ENCODE measurements at places on chromosomes 5 and 9.
A peak's percentile ranks its signal among the peaks of the same experiment; 100 is the strongest.

- peak overlapping the region; percentile 52 for H3K27ac ChIP-seq
- H3K4me3 ChIP-seq = no peak overlapping the region
- no peaks in the 10 kb centered on the region for H3K27me3 ChIP-seq
- H3K4me1 ChIP-seq = no peaks in the 10 kb centered on the region
Observed at GRCh38 chr9:97480174-97480573, 21.3 kb upstream of the TMOD1 start.

- H3K4me1 ChIP-seq = peaks cover 18% of the 10 kb centered on the region
- no peak overlapping the region for H3K27ac ChIP-seq
- no peak for DNase-seq
- no peak overlapping the region for H3K4me3 ChIP-seq
- no peaks in the 10 kb centered on the region for H3K36me3 ChIP-seq
Observed at GRCh38 chr9:14260101-14260500, 53.8 kb downstream of the NFIB start.

GRCh38 chr5:88691945-88692868 lies 190.8 kb downstream of the MEF2C start:
- no peaks in the 10 kb centered on the region for H3K4me1 ChIP-seq
- H3K36me3 ChIP-seq = no peaks in the 10 kb centered on the region
- H3K27me3 ChIP-seq = no peaks in the 10 kb centered on the region
- DNase-seq = no peak

DNA sequence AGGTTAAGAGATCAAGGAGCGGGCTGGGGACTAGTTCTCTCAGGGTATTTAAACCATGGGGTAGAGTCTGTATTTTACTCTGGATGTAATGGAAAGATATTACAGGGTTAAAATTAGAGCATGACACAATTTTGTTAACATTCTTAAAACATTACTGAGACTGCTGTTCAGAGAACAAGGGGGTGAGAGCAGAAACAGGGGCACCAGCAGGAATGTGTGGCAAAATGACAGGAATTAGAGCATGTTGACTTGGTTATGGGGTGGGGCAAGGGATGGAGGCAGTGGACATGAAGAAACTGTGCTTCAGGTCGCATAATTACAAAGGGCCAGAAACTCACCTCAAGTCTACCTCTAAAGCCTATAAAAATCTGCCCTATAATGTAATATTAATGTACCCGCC lies 75.0 kb downstream of the TMEM232 start:
- no peaks in the 10 kb centered on the region for H3K36me3 ChIP-seq
- no peaks in the 10 kb centered on the region for H3K27me3 ChIP-seq
- H3K27ac ChIP-seq = no peak overlapping the region
- DNase-seq = no peak
- H3K4me3 ChIP-seq = no peak overlapping the region

GRCh38 chr5:178427576-178428197 lies 162.5 kb downstream of the COL23A1 start:
- H3K36me3 ChIP-seq = no peaks in the 10 kb centered on the region
- no peak for DNase-seq
- no peak overlapping the region for H3K27ac ChIP-seq
- no peaks in the 10 kb centered on the region for H3K27me3 ChIP-seq
- no peak overlapping the region for H3K4me3 ChIP-seq

- no peak overlapping the region for H3K27ac ChIP-seq
- no peak overlapping the region for H3K4me3 ChIP-seq
- H3K4me1 ChIP-seq = no peaks in the 10 kb centered on the region
Observed at GRCh38 chr5:120330558-120330957, 133.5 kb upstream of the PRR16 start.

DNA sequence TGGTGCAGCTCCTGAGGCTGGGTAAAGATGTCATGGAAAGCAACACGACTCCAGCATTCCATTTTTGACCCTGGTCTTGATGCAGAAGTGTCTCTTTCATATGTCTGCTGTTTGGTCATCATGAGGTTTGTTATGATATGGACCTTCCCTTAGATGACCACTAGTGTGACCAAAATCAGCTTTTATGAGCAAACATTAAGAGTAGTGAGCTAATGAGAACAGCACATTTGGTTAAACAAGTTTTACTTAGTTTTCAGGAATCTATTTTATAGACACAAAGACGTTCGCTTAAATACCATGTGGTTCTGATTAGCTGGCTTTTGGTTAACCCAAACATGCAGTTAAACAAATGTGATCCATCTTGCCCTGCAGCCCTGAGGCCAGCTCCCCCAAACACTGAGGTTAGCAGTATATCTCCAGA lies 56.7 kb upstream of the ACTBL2 start:
- peaks cover 12% of the 10 kb centered on the region for H3K4me1 ChIP-seq
- no peaks in the 10 kb centered on the region for H3K27me3 ChIP-seq
- no peak overlapping the region for H3K27ac ChIP-seq
- DNase-seq = no peak

GRCh38 chr9:13876741-13877140 lies 437.2 kb downstream of the NFIB start:
- no peaks in the 10 kb centered on the region for H3K4me1 ChIP-seq
- DNase-seq = no peak

GRCh38 chr9:87685441-87685840 lies 40.5 kb upstream of the CTSL start:
- peaks cover 23% of the 10 kb centered on the region for H3K4me1 ChIP-seq
- no peak overlapping the region for H3K27ac ChIP-seq
- DNase-seq = no peak
- H3K36me3 ChIP-seq = no peaks in the 10 kb centered on the region

GRCh38 chr9:114538241-114538640 lies 33.0 kb upstream of the WHRN start:
- DNase-seq = no peak
- no peaks in the 10 kb centered on the region for H3K27me3 ChIP-seq
- no peaks in the 10 kb centered on the region for H3K36me3 ChIP-seq
- no peak overlapping the region for H3K4me3 ChIP-seq
- H3K4me1 ChIP-seq = no peaks in the 10 kb centered on the region

DNA sequence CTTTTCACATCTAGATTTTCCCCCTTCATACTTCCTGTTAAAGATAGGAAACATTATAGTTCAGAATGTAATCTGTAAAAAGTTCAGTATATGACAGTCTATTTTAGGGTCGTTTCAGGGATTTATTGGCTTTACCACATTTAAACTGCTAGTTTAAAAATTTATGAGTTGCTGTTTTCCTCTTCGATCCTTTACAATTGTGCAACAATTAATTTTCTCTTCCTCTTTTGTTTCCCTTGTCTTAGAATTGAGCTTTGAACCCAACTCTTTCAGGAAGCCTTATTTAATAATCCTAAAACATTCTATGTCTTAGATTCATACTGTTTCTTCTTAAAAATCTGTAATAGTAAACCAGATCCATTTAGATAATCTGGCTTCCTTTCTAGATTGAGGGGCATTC lies 16.4 kb downstream of the ZSWIM6 start:
- H3K27me3 ChIP-seq = no peaks in the 10 kb centered on the region
- H3K27ac ChIP-seq = no peak overlapping the region
- no peak for DNase-seq
- H3K4me1 ChIP-seq = peaks cover 94% of the 10 kb centered on the region

DNA sequence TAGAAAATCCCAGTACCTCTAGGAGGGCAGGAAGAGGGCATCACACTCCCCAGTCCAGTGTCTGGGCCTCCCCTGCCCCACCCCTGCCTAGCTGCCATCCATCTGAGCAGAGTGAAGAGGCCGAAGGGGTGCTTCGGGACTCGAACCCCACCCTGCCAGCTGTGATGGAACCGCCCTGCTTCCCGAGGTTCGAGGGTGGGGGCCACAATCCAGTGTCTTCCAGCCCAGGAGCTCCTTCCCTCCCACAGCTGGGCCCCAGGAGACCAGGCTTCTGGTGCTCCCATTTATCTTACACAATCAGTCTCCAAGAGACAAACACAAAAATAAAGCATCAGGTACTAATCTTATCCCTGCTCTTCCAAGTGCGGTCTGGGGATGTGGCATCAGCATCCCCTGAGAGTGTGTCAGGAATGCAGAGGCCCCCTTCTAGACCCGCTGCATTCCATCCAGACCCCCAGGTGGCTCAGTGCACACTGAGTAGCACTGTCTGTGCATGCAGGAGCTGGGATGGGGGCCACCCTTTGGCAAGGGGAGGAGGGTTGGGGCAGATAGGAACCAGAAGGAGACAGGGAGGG lies 122.8 kb upstream of the TBC1D2 start:
- no peak for DNase-seq
- H3K27ac ChIP-seq = no peak overlapping the region
- H3K27me3 ChIP-seq = no peaks in the 10 kb centered on the region
- H3K36me3 ChIP-seq = no peaks in the 10 kb centered on the region
- H3K4me3 ChIP-seq = no peak overlapping the region

GRCh38 chr5:173891308-173892116 lies 3.4 kb downstream of the CPEB4 start:
- peak overlapping the region; percentile 86 for H3K4me3 ChIP-seq
- H3K36me3 ChIP-seq = no peaks in the 10 kb centered on the region
- H3K4me1 ChIP-seq = peaks cover 21% of the 10 kb centered on the region
- no peaks in the 10 kb centered on the region for H3K27me3 ChIP-seq
- H3K27ac ChIP-seq = peak overlapping the region; percentile 62

DNA sequence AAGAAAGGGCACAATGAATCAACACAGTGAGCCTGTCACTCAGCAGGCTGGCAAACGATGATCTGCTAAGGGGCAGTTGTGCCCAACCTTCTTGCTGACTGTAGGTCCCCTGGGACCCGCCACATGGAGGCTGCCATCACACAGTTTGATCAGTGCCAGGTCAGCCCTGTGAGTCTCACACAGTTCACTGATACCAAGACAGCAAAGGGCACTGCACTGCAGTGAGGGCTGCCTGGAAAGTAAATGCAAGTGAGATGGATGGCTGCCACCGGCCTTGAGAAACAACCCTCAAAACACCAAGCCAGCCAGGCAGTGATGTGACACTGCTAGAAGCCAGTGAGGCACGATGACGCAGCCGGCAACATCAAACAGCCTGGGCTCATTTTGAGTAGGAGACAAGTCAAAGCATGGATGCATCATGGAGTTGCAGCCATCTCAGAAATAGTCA lies 30.3 kb downstream of the FOXD1 start:
- no peaks in the 10 kb centered on the region for H3K36me3 ChIP-seq
- no peaks in the 10 kb centered on the region for H3K4me1 ChIP-seq
- H3K27ac ChIP-seq = peak overlapping the region; percentile 80
- no peak overlapping the region for H3K4me3 ChIP-seq
- no peak for DNase-seq

DNA sequence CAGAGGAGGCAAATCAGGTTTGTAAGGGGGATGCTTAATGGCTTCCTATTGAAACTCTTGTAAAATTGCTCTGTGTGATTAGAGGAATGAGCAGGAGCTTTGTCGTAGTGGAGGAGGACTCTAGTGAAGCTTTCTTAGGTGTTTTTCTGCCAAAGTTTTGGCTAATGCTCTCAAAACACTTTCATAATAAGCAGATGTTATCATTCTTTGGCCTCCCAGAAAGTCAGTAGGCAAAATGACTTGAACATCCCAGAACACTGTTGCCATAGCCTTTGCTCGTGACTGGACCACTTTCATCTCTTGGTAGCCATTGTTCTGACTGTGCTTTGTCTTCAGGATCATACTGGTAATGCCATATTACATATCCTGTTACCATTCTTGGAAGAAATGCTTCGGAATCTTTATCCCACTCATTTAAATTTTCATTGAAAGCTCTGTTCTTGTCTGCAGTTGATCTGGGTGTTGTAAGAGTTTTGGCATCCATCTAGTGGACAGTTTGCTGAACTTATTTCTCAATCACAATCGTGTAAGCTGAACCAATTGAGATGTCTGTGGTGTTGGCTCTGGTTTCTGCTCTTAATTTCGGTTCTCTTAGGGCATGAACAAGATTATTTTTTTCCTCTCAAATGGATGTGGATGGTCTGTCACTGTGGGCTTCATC lies 187.6 kb downstream of the COMMD10 start:
- H3K27me3 ChIP-seq = no peaks in the 10 kb centered on the region
- DNase-seq = no peak
- H3K27ac ChIP-seq = peak overlapping the region; percentile 15
- no peaks in the 10 kb centered on the region for H3K36me3 ChIP-seq

DNA sequence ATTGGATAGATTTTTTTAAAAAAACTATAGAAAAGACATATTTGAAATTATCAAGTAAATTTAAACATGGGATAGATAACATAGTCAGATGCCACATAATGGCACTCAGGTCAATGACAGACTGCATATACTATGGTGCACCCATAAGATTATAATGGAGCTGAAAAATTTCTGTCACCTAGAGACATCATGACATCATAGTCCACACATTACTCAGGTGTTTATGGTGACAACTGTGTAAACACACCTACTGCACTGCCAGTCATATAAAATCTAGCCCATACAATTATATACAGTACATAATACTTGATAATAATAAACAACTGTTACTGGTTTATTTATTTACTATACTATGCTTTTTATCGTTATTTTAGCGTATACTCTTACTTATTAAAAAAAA lies 58.6 kb downstream of the CPLANE1 start:
- no peak for DNase-seq
- H3K4me3 ChIP-seq = no peak overlapping the region
- H3K27me3 ChIP-seq = no peaks in the 10 kb centered on the region
- no peaks in the 10 kb centered on the region for H3K4me1 ChIP-seq
- no peaks in the 10 kb centered on the region for H3K36me3 ChIP-seq

DNA sequence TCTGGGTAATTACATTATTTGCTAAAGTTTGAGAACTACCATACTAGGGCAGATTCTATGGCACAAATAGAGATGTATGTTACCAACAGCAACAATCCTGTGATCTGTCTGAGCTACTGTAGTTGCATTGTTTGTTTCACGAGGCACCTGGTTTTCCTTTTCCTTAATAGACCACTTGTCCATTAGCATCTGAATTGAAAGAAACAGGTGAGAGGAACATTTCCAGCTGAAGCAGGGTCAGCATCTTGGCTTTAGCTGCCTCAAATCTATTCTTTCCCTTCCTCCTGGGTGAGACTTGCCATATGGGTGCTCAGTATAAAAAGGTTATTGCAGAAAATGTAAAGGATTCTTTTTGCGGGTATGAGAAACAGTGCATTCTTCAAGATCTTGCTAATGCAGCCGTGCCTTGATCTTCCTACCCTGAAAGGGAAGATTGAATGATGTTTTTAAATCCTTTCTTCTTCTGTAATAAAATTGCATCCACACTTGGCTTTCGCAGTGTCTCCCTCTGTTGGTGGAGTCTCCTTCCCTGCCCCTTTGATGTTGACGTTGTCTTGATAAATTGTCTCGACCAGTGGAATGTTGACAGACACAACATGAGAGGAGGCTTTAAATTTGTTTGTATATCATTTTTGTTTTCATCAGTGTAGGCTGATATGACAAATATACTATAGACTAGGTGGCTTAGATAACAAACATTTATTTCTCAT lies 118.0 kb upstream of the BRINP1 start:
- H3K4me1 ChIP-seq = no peaks in the 10 kb centered on the region
- DNase-seq = no peak
- no peak overlapping the region for H3K4me3 ChIP-seq
- no peak overlapping the region for H3K27ac ChIP-seq

GRCh38 chr5:163596608-163597315 lies 91.3 kb downstream of the MAT2B start:
- H3K36me3 ChIP-seq = no peaks in the 10 kb centered on the region
- H3K4me3 ChIP-seq = no peak overlapping the region
- H3K4me1 ChIP-seq = no peaks in the 10 kb centered on the region
- no peak overlapping the region for H3K27ac ChIP-seq
- DNase-seq = no peak
